ENCODE measurements at places on chromosomes 6 and 20.
A peak's percentile ranks its signal among the peaks of the same experiment; 100 is the strongest.

GRCh38 chr6:69061066-69061465 lies 426.0 kb downstream of the ADGRB3 start:
- DNase-seq = no peak

GRCh38 chr6:40957616-40958492 lies 81.2 kb downstream of the UNC5CL start:
- peak; percentile 92 for DNase-seq

DNA sequence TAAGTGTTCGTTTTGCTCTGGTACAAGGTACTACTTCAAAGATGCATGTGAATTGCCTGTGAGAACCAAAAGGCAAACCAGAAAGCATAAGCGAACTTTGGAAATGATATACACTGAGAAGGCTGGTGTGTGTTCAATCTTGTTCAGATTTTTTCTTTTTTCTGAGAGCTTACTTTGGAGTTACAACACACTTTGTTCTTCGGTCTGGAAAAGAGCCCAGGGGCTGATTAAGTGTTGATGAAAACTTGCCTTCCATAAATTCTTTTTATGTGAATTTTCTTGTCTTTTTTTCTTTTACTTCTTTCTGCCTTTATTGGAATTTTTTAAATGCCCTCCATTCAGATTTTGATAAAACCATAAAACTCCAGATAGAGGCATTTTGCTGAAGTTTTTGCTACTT lies 395.1 kb upstream of the SASH1 start:
- peak; percentile 37 for DNase-seq

DNA sequence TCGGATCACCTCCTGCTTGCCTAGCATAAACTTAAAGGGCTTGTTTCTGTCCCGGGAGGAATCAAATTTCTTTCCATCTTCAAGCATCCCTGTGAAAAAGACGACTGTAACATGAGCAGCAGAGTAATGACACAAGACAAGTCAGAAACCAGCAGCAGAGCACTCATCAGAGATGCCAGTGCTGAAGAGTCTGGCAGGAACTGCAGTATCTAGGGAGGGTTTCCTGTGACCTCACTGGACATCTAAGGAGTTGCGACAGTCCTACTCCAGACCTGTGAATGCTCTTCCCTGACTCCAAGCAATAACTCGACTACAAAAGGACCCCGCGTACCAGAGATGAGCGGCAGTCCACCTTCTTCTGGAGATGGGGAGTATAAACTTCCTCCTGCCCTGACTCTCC lies 17.3 kb downstream of the FKBP1A start:
- DNase-seq = peak; percentile 66

GRCh38 chr6:36633915-36634314 lies 39.8 kb downstream of the SRSF3 start:
- DNase-seq = peak; percentile 50

GRCh38 chr6:5995949-5996713 lies 10.6 kb downstream of the NRN1 start:
- peak; percentile 86 for DNase-seq

DNA sequence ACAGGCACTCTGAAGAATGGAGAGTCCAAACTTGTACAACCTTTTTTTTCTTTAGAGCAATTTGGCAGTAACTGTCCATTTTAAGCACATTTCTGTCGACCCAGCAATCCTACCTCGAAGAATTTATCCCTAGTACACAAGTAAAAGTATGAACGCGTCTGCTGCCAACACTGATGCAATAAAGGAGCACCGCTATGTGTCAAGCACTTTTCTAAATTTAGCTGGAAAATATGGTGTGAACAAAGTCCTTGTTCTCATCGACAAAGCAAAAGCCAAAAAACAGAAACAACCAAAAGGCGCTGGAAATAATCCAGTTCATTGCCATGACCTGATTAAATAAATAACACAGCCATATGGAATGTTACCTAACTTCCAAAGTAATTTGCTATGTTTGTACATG lies 1.1 kb downstream of the DPM1 start:
- no peak for DNase-seq

GRCh38 chr6:142551274-142551811 lies 249.5 kb downstream of the ADGRG6 start:
- peak; percentile 54 for DNase-seq

GRCh38 chr6:48809245-48809644 lies 653.8 kb downstream of the MMUT start:
- no peak for DNase-seq

DNA sequence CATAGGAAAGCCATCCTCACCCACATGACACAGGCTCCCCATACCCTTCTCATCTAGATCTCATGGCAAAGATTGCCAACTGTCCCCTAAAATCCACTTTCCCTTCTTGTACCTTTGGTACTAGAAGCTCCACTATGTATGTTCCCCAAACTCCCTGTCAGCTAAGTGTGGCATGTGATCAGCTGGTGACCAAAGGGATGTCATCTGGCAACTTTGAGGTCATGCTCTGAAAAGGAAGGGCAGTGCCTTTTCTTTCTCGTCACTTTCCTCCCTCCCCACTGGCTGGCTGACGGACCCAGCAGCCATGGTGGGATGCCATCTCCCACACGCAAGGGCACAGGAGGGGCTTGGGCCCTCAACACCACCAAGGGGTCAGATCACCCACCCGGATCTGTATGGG lies 23.8 kb upstream of the TAF8 start:
- no peak for DNase-seq

DNA sequence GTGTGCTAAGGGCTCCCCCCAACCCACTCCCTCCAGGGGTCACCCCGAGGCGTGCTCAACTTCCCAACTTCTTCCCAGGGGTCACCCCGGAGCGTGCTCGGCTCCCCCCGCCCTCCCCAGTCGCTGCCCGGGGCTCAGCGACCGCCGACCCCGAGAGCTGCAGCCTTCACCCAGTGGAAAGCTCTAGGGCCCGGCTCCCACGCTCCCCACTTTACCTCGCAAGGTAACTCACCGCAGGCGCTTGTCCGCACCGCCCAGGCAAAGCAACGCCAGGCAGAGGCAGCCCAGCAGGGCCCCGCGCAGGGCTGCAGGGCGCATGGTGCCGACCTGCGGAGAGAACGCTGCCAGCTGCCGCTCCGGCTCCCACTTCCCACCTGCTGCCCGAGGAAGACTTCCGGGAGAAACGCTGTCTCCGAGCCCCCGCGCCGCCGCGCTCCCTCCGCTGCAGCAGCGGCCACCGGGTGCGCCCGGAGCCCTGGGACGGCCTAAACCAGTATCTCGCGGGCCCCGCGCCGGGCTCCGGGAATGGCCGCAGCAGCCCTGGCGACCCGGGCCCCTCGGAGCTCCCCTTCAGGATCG lies 396 bp downstream of the RNASET2 start:
- DNase-seq = no peak

DNA sequence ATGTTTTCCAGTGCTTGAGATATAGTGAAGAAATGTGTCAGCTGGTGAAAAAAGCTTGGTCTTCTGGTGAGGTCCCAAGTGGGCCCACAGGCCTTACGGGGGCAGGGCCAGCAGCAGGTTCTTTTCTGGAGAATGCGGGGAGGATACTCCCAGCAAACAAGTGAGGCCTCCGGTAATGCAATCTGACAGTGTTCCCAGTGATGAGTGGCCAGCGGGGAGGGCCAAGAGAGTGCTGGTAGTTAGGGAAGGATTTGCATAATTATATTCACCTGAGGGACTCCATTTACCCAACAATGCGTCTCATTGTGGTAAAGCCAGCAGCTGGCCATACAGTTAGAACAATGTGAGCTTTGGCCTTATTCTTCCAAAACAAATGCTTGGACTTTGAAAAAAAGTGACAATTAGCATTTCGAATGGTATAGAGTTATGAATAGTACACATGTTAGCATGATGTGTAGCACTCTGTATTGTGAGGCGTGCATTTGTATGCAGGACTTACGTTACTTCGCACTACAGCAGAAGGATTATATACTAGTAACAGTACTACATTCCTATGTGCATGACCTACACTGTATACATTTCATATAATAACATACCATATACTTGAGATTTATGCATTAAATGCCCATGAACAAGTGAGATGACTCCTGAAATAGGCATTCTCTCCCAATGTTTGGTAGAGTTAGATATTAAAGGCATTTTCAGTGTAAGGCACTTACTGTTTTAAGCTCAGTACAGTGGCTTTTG lies 69.8 kb downstream of the MYB start:
- no peak for DNase-seq

DNA sequence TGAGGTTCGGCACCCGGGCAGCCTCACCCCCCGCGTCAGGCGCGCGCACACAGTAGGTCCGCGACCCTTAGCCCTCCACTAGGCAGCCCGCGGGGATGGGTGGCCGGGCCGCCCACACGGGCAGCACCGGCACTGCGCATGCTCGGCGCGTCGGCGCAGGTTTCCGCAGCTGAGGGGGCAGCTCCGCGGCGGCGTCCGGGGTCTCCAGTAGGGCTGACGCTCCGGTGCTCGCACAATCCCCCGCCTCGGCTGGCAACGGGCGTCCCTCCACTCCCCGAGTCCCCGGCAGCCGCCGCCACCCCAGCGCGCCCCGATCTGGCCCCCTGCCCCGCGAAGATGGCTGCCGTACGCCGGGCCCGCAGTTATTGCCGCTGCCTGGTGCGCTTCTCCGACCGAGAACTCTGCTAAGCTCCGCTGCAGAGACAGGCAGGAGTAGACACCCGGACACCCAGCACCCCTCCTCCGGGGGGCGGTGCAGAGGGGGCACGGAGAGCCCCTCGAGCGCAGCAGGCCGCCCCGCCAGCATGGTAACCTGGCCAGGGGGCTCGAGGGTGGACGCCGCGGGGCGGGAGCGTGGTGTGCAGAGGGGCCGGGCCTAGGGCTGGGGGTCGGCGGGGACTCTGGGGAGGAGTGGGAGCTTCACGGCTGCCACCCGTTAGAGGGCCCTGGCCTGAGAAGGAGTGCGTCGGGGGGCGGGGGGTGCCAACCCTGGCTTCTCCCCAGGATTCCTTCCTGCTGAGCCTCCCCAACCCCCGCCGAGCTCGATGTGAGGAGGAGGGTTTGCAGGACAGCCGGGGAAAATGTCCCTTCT lies at the start of gene FBXO9:
FBXO9 (plus strand) TSS at position 139 of the 811 bp plus-strand sequence; CDS start at position 525, 386 bp downstream.
- peak; percentile 65 for DNase-seq

GRCh38 chr6:151722342-151722741 lies 85.1 kb upstream of the ESR1 start:
- DNase-seq = no peak

GRCh38 chr20:3692706-3693294 lies 11.0 kb upstream of the ADAM33 start:
- DNase-seq = no peak

GRCh38 chr6:145138469-145139139 lies 596.7 kb downstream of the EPM2A start:
- no peak for DNase-seq

GRCh38 chr20:953742-954141 lies 37.6 kb upstream of the ANGPT4 start:
- DNase-seq = peak; percentile 37

- DNase-seq = no peak
Measured at GRCh38 chr6:139117734-139118133, 17.1 kb upstream of the HECA start.

Data from EL (cell line).